ENCODE measurements at places on chromosomes 13 and 19.

DNA sequence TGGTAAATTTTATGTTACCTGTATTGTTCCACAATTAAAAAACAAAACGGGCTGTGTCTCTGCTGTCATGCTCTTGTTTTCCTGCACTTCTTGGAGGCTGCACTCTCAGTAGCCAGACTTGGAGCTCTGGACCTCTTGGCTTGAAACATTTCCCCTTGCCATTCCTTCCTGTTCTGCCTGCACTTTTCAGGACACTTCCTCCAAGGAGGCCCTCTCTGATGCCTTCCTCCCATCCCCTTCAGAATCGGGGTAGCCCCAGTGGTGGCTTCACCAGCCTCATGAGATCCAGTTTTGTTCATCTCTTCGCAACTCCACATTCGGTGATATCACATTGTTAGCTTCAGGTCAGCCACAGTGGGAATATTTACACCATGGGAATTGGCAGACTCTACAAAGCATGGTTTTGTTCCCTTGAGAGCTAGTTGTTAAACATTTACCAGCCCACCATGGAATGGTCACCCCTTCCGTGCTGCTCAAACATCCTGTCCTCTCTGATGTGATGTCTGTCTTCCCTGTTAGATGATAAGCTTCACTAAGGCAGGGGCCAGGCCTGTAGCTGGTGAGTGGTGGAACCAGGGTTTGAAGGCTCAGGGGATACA is 40.2 kb upstream of the PEG3 start:
- DNase-seq, result no peak

DNA sequence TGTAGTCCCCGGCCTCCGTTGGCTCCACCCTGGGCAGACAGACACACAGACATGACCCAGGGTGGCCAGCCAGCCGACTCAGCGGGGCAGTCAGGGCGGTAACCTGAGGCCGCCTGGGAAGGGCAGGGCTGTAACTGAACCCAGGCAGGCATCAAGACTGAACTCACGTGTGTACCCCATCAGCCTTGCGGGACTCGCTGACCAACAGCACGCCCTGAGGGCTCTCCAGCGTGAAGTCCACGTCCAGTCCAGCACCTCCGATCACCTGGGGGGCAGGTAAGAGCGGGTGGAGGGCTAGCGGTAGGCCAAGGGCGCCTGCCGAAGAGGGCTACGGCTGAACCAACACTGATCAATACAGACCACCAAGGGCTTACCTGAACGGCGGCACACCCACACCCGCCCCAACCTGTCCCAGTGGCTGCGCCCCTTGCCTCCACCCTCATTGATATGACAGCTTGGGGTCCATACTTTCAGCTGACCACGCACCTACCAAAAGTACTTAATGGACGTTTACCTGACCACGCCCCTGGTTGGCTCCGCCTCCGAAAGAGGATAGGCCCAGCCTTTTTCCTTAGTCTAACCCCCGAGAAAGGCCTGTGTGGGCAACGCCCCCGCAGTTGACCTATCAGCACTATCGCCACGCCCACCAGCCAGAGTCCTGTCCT is 791 bp downstream of the TMED1 start:
- DNase-seq, result no peak

- no peak for DNase-seq
Measured at GRCh38 chr19:43674596-43674995, 4.6 kb upstream of the PLAUR start.

DNA sequence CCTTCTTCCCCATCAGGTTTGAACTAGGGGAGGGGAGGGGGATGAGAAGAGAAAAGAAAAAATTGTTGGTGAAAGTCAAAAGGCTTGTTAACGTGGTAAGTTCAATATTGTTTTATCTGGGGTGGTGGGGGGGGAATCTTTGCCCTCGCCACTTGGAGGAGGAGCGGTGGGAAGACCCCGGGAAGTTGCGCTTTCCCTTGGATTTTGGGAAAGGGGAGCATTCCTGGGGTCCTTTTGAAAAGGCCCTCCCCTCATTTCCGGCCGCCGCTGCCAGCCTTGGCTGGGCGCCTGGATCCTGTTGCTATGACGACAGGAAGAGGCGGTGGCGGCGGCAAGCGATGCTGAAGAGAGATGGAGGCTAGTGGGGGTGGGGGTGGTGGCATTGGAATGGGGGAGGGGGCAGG is 4.6 kb upstream of the CACNG8 start:
- no peak for DNase-seq

DNA sequence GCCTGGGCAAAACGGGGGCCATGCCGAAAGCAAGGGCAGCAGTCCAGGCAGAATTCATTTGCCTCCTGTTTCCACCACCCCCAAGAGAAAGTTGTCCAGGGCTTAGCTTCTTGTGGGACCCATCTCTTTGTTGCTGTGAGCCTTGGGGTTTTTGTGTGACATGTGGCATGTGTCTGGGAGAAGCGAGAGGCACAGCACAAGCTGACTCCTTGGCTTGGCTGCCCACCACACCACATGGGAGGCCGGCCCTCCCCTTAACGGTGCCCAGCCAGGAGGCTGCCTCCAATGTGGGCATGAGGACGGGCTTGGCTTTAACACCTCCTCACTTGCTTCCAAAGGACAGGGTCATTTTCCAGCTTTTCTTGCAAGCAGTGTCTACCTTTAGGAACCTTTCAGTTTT is 81.6 kb downstream of the ZNF536 start:
- no peak for DNase-seq

GRCh38 chr19:7705387-7706187 is 3.7 kb upstream of the FCER2 start:
- no peak for DNase-seq

- DNase-seq, result no peak
Measured at GRCh38 chr13:111874981-111875380, 192.0 kb upstream of the SOX1 start.

- DNase-seq, result no peak
Measured at GRCh38 chr13:51052581-51052980, 58.5 kb downstream of the C13orf42 start.

DNA sequence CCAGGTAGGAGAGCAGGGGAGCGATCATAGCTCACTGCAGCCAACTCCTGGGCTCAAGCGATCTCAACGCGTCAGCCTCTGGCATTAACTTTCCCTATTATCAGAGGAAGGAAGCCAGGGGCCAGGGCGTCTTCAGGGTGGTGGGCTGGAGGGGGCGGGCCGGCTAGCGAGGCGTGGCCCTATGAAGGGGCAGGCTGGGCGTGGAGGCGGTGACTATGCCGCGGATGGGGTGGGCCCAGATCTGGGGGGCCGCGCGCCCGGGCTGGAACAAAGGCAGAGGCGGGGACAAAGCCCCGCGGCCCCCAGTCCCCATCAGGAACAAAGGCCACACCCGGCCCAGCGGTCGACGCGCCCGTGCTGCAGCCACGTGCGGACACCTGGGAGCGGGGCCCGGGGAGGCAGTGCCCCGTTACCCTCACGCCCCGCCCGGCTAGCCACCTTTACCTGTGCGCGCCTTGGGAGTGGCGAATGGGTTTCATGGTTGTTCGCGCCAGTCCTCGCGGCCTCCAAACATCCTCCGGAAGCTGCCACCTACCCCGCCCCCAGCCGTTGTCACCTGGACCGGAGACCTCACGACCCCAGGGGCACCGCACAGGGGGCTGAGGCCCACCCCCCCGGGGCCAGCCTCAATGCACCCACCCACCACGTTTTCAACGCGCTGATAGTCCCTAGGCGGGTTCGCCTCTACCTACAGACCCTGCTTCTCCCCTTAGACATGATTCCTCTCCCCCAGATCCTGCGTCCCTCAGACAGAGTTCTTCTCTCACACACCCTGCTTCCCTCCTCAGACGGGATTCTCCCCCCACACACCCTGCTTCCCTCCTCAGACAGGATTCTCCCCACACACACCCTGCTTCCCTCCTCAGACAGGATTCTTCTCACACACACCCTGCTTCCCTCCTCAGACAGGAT is 5.4 kb upstream of the TRIM28 start:
- peak; percentile 79 for DNase-seq

- peak; percentile 62 for DNase-seq
Measured at GRCh38 chr13:77001963-77002587, 10.2 kb downstream of the CLN5 start.

DNA sequence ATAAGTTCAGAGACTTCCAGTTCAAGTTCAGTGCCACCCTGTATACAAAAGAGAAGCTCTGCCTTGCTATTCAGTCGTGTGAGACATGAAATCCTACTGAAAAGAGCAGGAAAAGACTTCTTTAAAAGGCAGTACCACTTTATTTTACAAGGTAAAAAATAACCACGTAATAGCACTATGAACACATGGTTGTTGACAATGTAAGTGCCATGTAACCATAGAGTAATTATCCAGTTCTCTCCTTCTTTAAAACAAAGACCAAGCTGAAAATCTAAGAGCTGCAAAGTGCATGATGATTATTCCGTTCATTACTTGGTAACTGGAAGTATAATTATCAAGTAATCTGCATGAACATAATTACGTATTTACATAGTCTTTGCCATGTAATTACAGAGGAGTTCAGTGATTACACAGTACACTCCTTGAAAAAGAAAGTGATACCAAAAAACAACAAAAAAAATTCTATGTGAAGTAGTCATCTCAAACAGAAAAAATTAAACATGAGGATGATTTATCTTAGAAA is 288.7 kb downstream of the EFNB2 start:
- peak; percentile 37 for DNase-seq

- no peak for DNase-seq
Measured at GRCh38 chr19:15788594-15789270, 1.3 kb downstream of the OR10H5 start.

DNA sequence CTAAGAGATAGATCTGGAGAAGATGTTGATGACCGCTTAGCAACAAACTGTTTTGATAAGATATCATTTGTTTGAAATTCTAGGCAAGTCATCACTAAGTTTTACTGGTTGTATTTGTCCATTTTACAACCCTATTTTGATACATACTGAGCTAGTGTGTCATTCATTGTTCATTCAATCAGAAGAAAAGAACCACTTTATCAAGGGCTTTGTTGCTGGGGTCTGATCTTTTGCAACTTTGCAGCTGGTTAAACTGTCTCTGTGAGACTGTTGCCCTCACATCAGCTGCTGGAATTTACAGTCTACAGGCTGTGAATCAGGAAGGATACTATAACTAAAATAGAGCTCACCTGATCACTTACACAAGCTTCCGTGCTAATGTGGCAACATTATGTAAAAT is 290.5 kb downstream of the RFC3 start:
- DNase-seq, result no peak

GRCh38 chr13:75508002-75508548 is 26.1 kb upstream of the TBC1D4 start:
- DNase-seq, result no peak

GRCh38 chr19:10086591-10087192 is 575 bp downstream of the SHFL start:
- DNase-seq, result no peak

DNA sequence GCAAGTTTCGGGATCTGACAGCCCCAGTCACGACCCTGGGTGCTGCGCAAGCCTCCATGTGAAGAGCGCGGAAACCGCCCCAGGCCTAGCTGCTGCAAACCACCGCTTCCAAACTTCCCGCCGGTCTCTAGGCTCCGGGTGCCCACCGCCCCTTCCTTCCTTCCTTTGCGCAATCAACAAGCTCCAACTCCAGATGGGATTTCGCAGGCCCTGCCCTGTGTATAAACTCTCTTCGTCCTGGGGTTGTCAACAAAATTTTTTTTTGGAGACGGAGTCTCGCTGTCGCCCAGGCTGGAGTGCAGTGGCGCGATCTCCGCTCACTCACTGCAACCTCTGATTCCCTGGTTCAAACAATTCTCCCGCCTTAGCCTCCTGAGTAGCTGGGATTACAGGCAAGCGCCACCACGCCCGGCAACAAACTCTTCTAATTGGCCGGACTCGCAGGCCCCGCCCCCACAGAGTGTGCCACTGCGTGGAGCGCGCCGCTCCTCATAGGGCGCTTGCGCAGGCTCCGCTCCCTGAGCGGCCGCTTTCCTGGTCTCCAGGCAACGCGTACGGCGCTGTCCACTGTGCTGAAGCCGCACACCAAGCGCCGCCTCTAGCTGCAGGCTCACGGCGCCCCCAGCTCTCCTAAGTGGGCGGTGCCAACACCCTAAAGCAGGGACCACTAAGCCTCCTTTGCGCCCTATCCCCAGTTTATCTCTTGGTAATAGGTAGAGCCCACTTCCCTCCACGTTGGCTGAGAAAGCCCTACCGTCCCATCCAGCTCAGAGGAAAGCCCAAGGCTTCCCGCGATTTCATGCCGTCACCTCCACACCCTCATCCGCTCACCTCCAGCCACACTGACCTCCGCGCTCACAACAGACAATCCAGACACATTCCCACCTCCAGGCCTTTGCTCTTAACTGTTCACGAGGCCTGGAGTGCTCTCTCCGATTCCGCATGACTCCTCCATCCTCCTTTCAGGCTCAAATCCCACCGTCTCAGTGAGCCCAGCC is 5.5 kb upstream of the QTRT1 start:
- peak; percentile 89 for DNase-seq

DNA sequence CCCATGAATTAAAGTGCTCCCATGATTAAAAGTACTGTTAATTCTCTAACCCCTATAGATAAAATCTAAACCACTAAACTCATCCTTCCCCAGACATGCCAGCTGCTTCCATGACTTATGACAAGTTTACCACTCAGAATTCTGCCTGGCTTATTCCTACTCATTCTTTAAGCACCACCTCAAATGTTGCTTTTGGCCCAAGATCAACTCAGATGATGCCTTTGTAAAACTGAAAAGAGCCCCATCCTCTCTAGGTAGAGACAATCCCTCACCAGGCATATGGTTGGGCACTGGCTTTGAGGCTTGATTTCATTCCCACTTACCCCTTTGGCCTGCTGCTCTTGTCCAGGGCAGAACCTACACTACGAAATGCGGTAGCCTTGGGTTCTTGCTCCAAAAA is 250.0 kb downstream of the DNAJC15 start:
- no peak for DNase-seq

All from NCI-H1436 treated with DMSO at 0.1 percent for 48 hours (cell line).